ENCODE measurements at places on chromosomes 1 and 21. TPM values are rescaled to one million over a fixed set of nuclear protein-coding genes. Genes with fewer than 3 reads are reported as not detected.
A peak's percentile ranks its signal among the peaks of the same experiment; 100 is the strongest.

DNA sequence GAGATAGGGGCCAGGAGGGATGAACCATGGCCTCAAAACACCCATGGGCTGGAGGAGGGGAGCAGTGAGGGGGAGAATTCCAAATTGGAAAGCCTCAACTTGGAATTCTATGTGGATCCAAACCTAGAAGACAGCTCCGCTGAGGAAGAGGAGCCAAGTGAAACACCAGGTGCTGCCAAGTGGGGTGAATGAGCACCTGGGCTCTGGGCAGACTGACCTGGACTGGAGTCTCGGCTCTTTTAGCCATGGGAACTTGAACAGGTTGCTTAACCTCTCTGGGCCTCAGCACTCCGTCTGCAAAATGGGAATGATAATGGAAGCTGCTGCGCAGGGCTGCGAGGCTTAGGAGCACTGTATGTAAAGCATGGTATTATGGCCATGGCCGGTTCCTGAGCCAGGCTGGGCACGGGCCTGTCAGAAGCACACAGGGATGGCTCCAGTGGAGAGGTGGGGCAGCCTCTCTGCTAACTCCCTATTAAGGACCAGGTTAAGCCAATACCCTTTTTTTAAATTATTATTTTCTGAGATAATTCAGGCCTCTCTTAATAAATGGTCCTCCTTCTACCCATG lies 81.5 kb downstream of the SYT2 start:
- DNase-seq = no peak

DNA sequence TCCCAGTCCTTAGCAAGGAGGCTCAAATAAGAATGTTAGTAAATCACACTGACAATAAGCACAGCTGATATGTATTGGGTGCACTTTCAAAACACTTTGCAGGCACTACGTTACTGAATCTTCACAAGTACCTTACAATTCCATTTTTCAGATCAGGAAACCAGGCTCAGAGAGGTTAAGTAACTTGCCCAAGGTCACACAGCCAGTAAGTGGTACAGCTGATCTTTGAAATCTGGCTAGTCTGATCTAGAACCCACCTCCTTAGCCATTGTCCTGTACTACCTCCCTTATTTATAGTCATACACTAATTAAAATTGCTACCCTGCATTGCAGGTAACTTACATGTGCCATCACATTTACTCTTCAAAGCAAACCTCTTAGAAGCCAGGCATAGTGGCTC lies 122.1 kb upstream of the KLHDC7A start:
- no peak for DNase-seq

Gene LGR6
- not detected for total RNA-seq

Gene CCDC17
- total RNA-seq = 2.3 TPM

Gene TEX38
- not detected for total RNA-seq

DNA sequence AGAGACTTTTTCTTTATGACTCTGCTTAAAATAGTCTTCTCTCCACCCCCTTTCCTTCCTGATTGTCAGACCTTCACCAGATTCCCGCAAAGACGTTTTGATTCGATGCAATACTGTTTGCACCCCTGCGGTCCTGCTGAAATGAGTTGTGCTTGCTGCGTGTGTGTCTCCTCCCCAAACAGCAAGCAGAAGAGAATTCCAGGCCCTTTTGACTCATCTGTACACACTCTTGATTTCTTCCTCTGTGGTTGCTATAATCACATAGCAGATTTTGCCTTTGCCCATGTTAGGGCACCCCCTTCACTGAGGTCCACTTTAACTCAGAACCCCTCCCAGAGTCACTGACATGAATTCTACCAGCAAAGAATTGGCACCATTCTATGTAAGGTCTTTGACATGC lies 136.5 kb downstream of the ZZZ3 start:
- DNase-seq = no peak

DNA sequence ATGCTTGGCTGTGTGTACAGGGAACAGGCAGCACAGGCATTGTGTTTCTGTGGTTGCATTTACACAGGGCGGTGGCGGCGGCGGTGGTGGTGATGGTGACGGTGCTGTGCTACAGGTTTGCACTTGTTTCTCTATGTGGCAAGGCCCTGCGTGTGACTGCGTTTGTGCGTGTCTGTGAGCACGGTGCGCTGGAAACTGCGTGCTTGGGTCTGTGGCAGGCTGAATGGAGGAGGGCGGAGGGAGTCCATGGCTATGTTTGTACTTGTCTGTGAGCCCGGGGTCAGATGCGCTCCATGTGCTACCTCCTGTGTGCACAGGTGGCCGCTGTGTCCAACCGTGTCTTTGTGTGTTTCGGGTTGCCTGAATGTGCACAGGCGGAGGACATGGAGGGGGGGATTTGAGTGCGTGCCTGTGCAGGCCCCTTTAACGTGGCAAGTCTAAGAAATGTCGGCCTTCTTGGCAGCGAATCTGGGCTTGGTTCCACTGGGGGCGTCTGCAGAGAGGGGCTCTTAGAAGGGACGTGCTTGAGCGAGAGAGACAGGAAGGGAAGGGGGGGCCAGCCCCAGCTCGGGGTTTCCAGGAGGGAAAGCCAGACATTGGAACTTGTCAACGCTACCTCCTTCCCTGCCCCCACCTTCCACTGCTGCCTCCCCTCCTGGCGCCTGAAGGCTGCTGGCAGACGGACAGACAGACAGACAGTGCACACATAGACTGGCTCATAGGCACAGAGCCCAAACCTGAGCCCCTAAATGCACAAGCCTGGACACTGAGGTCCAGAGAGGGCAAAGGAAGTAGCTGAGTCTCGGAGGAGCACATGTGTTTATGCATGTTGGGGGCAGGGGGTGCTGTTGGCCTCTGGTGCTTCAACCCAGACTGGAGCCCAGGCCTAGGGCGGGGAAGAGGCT lies 32.7 kb upstream of the WASF2 start:
- DNase-seq = peak; percentile 81

GRCh38 chr1:203130358-203130985 lies 2.9 kb downstream of the ADORA1 start:
- DNase-seq = no peak

Gene ESPN
- 0.56 TPM for total RNA-seq

DNA sequence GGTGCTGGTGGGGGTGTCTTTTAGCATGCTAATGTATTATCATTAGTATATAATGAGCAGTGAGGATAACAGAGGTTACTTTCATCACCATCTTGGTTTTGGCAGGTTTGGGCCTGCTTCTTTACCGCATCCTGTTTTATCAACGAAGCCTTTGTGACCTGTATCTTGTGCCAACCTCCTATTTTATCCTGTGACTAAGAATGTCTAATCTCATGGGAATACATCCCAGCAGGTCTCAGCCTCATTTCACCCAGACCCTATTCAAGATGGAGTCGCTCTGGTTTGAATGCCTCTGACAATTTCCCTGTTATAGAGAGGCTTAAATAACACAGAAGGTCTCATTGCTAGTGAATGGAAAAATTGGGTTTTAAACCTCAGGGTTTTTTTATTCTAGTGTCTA lies 300.8 kb upstream of the PROX1 start:
- no peak for DNase-seq

DNA sequence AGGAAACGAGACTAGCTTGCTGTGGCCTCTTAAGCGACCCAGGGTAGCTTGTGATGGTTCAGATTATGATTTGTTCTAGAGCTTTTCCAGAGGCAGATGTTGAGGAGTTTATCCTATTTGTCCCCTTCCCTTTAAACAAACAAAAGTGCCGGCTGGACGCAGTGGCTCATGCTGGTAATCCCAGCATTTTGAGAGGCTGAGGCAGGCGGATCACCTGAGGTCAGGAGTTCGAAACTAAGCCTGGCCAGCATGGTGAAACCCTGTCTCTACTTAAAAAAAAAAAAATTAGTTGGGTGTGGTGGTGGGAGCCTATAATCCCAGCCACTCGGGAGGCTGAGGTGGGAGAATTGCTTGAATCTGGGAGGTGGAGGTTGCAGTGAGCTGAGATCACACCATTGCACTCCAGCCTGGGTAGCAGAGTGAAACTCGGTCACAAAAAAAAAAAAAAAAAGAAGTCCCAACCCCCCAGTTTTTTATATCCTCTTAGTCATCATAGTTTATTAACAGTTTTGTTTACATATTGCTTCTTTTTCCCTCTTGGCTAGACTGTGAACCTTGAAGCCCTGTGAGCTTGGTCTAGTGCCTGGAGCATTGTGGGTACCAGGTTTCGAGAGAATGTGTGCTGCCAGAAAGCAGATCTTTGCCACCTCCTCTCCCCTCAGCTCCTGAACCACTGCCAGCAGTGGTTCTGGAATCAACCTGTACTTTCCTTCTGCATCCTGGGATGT lies 29.8 kb downstream of the MAPKAPK2 start:
- DNase-seq = no peak

Gene TSPAN2
- 3.5 TPM for total RNA-seq

DNA sequence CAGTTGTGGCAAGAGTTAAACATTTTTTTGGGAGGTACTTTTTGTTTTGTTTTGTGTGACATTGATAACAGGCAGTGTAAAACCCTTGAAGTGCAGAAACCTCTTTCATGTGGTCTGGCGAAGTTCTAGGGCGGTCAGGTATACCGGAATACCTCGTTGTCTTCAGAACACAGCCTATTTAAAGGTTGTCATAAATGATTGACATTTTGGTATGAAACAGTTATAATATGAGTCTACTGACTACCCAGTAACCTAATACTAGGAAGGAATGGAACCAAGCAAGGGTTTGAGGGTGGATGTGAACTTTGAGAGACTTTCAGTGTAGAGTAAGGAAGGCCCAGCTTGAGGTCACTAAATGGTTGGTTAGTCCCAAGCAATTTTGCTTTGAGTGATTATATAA lies 40.5 kb downstream of the PATJ start:
- peak; percentile 86 for DNase-seq

GRCh38 chr1:44327679-44328491 lies 27.2 kb downstream of the ERI3 start:
- no peak for DNase-seq

- DNase-seq = no peak
Measured at GRCh38 chr21:17438635-17439034, 74.2 kb upstream of the CXADR start.

DNA sequence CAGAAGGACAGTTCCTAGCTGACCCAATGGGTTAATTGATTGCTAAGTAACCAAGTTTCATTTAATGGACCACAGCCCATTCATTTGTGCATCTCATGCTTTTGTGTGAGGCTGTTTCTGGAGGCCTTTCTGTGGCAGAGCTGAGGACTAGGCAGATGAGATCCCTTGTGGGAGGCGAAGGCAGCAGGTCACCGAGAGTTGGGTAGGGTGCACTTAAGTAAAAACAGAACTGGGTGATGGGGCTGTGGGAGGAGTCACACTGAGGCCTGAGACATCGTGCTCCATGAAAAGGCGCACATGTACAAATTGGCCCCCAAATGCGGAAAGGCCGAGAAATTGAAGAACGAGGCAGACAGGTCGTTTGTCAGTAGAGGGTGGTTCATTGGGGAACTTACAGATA lies 60.9 kb downstream of the S100B start:
- DNase-seq = no peak

GRCh38 chr1:44485229-44485933 lies 80.3 kb downstream of the RNF220 start:
- no peak for DNase-seq

Gene CACNA1S
- not detected for total RNA-seq

- DNase-seq = no peak
Measured at GRCh38 chr1:25590096-25590824, 26.3 kb upstream of the MAN1C1 start.
